ENCODE measurements at places on chromosomes 5 and 9. TPM values are rescaled to one million over a fixed set of nuclear protein-coding genes. Genes with fewer than 3 reads are reported as not detected.

Gene OTP
- not detected for total RNA-seq

DNA sequence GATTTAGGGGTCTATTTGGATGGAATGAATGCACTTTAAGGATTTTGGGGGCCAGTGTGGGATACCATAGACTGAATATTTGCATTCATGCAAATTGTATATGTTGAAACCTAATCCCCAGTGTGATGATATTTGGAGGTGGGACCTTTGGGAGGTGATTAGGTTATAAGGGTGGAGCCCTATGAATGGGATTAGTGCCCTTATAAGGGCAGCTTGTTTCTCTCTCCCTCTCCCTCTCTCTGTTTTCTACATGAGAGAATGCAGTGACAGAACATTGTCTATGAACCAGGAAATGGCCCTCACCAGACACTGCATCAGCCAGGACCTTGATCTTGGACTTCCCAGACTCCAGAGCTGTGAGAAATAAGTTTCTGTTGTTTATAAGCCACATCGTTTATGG lies 166.1 kb downstream of the MED10 start:
- no peak for DNase-seq

- no peak for DNase-seq
Measured at GRCh38 chr5:176646707-176647029, 616 bp upstream of the TSPAN17 start.

DNA sequence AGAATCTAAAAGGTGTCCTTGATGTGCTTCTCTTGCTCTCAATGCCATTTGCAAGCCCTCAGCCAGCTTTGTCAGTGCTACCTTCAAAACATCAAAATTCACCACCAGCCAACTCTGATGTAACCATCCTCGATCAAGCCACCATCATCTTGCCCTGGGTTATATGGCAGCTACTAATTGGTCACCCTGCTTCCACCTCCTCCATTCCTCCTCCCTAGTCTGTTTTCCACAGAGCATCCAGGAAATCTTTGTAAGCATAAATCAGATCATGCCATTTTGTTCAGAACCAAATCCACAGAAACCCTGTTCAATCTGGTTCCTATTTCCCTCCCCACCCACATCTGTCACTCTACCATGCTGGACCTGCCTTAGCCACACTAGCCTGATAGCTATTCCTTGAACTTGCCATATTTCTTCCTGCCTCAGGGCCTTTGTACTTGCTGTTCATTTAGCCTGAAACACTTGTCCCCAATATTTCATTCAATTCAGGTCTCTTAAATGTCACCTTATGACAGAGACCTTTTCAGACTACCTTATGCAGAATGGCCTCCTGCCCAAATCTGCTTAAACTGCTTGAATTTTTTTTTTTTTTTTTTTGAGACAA lies 1.9 kb upstream of the B4GALT1 start:
- no peak for DNase-seq

DNA sequence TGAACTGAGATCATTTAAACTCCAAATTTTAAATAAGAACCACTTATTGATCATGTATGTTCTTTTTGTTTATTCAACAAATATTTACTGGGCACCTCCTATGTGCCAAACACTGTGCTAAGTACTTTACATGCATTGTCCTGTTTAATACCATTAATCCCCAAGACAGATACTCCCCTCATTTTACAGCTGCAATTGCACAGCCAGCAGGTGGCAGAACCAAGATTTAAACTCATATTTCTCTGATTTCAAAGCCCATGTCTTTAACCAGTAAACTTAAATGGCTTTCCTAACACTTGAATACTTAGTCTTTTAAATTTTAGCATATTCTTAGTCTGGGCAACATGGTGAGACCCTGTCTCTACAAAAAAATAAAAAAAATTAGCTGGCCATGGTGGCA lies 43.4 kb upstream of the KIAA1958 start:
- DNase-seq = peak; percentile 49

Gene GAS1
- total RNA-seq = 0.39 TPM

Gene ADAMTSL1
- total RNA-seq = not detected

Gene CER1
- not detected for total RNA-seq

DNA sequence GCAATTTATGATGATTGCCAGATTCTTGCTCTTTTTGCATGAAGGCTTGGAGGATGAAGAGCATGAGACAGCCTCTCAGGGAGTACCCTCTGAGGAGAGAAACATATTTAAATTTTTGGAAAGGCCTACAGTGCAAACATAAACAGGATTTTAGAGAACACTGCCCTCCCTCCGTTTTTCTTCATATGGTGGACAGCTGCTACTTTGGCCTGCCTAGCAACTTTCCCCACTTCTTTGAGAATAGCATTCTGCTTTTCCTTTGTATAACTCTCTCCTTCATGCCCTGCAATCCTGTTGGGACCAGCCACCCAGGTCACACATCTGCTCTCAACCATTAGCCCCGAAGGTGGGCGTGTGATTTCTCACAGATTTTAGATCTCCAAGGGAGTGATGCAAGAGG lies 20.5 kb upstream of the TXN start:
- no peak for DNase-seq

DNA sequence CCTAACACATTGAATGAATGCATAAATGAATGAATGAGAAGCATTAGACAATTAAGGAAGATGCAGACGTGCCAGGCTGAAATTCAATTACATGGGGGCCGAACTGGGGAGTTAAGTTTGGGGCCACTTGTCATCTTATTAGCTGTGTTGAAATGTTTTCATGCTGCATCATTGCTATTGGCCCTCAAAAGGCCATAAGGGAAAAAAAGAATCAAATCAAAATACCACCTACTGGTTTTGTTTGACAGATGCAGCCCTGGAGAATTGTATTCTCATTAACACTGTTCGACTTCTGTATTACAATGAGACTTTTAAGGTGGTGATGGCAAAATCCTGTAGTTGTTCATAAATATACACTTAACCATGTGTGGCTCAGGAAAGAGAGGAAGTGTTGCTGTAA lies 38.4 kb downstream of the UBE2QL1 start:
- no peak for DNase-seq

- peak; percentile 96 for DNase-seq
Measured at GRCh38 chr5:124649491-124650146, 96.8 kb downstream of the ZNF608 start.

- peak; percentile 75 for DNase-seq
Measured at GRCh38 chr9:132169672-132170392, 8.0 kb downstream of the NTNG2 start.

DNA sequence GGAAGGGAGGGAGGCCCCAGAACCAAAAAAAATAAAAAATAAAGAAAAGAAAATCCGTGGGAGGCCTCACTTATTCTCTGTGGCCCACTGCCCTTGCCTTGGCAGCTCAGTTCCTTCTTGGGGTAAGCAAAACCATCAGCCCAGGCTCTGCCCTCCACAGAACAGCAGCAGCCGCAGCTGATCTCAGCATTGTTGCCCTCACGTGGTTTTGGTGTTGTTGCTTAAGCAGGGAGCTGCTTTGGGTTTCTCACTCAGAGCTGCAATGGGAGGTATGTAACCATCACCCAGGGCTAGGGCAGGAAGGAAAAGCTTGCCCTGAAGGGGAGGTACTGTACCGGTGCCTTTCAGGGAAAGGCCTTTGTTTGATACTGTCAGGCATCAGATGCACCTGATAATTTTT lies 374.7 kb upstream of the WWC1 start:
- no peak for DNase-seq

GRCh38 chr5:157100140-157100679 lies 8.6 kb downstream of the HAVCR2 start:
- DNase-seq = no peak

Gene PCDHA5
- total RNA-seq = not detected

Gene ADRB2
- total RNA-seq = 11.4 TPM

Gene TNC
- not detected for total RNA-seq

GRCh38 chr9:136710543-136710942 lies 1.8 kb upstream of the DIPK1B start:
- DNase-seq = no peak

DNA sequence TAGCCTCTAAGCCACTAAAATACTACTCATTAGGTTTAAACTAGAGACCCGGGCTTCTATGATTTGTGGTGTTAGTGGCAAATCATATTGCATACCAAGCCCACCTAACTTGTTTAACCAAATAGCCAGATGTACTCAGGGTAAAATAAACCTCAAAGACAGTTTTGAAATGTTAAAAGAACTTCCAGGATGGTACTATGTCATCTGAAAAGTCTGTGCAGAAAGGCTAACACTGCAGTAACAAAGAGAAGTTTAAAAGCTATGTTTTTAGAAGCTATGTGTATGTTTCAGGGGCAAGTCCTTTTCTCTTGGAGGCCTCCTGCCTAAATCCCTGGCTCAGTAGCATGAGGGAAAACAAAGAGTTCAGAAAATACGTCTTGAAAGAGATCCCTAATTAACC lies 84.9 kb upstream of the IL7R start:
- DNase-seq = no peak

Gene LHX6
- not detected for total RNA-seq

Gene WDR36
- 35.2 TPM for total RNA-seq

GRCh38 chr9:3857091-3857490 lies 331.3 kb upstream of the RFX3 start:
- no peak for DNase-seq

DNA sequence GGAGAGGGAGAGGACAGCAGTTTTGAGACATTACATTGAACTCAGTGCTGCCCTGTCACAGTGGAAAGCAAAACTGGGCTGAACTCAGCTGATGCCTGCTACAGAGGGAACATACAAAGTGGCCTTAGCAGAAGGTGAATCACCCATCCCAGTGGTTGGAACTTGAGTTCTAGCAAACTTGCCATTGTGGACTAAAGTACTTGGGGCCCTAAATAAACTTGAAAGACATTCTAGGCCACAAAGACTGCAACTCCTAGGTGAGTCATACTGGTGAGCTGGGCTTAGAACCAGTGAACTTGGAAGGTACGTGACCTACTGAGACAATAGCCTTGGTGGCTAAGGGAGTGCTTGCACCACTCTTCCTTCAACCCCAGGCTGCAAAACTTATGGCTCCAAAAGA lies 155.7 kb upstream of the RIOK2 start:
- DNase-seq = no peak

GRCh38 chr9:38022995-38023394 lies 46.0 kb downstream of the SHB start:
- DNase-seq = no peak

DNA sequence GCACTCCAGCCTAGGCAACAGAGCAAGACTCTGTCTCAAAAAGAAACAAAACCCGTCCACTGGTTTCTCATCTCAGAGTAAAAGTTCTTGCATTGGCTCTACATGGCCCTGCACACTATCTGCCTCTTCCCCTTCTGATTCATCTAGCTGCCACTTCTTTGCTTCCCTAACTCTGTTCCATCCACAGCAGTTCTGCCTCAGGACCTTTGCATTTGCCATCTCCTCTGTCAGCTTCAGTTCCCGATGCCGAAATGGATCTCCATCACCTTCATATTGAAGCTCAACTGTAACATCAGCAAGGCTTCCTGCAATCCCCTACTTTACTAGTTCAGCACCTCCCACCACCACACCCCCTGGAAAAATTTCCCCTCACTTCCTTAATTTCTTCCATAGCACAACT lies 1.2 kb upstream of the PIGO start:
- no peak for DNase-seq

GRCh38 chr5:75736273-75736672 lies 19.0 kb upstream of the POC5 start:
- DNase-seq = no peak

- no peak for DNase-seq
Measured at GRCh38 chr5:4089087-4089486, 493.5 kb downstream of the IRX1 start.

GRCh38 chr9:89001917-89002540 lies 10.8 kb downstream of the S1PR3 start:
- DNase-seq = no peak

Gene C6
- not detected for total RNA-seq

- DNase-seq = no peak
Measured at GRCh38 chr9:121650217-121651007, 1.0 kb upstream of the DAB2IP start.

- no peak for DNase-seq
Measured at GRCh38 chr5:54831233-54831632, 154.2 kb downstream of the ESM1 start.

- DNase-seq = no peak
Measured at GRCh38 chr9:3916411-3916810, 383.5 kb downstream of the GLIS3 start.

DNA sequence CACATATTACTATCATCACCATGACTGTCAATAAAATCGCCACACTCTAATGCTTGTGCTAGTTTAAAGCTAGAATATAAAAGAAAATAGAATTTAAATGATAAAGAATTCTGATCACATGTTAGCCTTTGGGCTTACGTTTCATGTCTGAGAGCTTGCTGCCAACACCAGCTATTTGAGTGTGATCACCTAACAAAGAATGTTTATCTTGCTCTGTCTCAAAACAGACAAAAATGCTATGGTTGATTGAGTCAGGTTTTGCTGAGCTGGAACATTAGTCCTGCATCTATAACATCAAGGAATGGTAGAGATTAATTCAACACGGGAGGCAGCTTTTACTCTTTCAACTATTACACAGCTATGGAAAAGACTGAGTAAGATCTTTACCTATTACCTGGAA lies 50.7 kb downstream of the MSX2 start:
- no peak for DNase-seq

DNA sequence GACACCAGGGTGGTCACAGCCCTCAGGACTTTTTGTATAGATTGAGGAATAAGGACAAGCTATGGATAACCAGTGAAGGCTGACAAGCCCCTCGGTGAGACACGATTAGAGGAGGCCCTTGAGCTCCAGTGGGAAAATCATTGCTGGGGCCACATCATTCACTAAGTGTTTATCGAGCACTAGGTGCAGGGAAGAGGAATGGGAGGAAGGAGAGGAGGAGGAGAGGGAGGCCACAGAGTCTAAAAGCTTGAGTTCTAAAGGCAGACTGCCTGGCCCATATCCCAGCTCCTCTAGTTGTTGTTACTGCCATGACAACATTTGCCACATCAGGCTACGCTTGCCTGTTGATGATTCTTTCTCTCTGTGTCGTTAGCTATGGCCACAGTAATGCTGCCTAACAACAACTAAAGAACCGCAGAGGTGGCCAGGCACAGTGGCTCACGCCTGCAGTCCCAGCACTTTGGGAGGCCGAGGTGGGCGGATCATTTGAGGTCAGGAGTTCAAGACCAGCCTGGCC lies 37.6 kb downstream of the NKX2-5 start:
- no peak for DNase-seq

DNA sequence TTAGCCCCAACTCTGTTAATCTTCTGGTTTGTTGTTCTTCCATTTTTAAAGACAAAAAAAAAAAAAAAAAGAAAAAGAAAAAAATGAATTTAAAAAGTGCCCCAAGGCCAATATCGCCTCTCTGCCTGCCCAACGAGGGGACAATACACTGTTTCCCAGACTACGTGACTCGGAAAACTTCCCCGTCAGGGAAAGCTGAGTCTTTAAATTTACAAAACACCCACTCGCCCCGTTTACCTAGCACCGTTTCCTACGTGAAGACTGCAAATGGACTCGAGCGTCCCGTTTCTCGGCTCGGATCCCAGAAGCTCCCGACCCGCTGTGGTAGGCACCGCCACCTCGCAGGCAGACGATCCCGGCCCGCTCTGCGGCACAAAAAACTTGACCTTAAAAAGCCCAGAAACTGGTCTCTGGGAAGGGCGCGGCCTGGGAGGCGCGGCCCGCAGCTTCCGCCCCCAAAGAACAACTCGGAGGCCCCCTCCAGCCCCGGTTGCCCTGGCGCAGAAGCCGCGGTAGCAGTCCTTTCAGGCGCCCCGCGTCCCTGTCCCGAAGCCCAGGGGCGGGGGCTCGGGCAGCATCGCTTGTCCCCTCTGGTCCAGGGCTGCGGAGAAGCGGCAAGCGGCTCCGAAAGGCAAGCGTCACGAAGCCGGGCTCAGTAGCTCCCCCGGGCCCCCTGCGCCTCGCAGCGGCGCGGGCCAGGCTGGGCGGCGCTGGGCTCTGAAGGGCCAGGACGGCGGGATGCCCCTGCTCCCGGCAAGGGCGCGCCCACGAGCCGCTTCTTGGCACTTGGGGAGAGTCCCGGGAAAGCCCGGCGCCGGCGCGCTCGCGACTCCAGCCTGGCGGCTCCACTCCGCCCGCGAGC lies at the start of gene GCNT4:
GCNT4 (minus strand) TSS at position 367 of the 862 bp plus-strand sequence. CDS start 22,521 bp downstream, outside the sequence.
- DNase-seq = no peak

Gene PCDHB15
- not detected for total RNA-seq

Data from B cell (primary cell).